ENCODE measurements at places on chromosomes 2 and 18.
A peak's percentile ranks its signal among the peaks of the same experiment; 100 is the strongest.

GRCh38 chr2:105915005-105915558, 170.4 kb downstream of the NCK2 start:
- DNase-seq, result no peak

DNA sequence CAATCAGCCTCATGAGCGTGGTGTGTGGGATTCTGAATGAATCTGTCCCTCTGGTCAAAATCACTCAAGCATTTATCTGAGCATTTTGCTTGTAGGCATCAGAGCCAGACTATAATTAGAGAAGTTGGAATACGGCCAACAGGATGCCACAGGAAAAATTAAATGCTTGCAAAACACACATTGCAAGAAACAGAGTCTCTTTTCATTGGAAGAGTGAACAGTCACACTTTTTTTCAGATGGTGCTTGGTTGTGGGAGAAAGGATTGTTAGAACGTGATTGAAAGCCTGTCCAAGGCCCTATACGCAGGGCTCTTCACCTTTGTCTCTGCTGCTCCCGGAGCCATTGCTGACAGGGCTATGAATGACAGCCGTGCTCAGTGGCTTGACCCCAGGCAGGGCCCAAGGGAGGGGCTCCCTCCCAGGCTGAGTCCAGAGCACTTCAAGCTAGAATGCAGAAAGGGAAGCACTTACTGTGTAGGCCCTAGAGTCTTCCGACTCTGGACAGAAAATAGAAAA, 59.8 kb downstream of the SNTG2 start:
- DNase-seq, result no peak

DNA sequence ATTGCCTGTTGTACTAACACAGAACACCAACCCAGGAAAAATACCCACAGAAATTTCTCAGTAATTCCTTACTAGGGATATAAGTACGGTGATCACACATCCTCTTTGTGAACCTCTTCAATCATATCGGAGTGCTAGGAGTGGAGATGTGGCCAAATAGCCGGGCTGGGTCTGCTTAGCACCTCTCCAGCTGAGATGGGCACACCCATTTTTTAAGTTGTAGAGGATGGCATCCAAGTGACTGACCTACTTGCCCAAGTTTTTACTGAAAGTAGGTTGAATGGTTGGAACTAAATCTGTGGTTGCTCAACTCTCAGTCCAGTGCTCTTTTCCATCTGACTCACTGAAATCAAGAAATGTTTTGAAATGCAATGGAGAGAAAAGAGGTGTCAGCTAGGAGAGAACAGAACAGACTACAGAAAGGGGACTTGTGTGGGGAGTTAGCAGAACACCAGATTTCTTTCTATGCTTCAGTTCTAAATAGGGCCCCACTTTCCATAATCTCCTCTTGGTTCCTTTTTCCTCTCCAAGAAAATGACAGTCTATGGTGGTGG, 68.7 kb upstream of the FSHR start:
- DNase-seq, result no peak

GRCh38 chr2:101179982-101180381, 28.8 kb upstream of the TBC1D8 start:
- DNase-seq, result no peak

GRCh38 chr2:204479557-204479956, 65.7 kb upstream of the PARD3B start:
- no peak for DNase-seq

- no peak for DNase-seq
These were observed 594 bp upstream of the NGEF start for GRCh38 chr2:233013650-233014049.

DNA sequence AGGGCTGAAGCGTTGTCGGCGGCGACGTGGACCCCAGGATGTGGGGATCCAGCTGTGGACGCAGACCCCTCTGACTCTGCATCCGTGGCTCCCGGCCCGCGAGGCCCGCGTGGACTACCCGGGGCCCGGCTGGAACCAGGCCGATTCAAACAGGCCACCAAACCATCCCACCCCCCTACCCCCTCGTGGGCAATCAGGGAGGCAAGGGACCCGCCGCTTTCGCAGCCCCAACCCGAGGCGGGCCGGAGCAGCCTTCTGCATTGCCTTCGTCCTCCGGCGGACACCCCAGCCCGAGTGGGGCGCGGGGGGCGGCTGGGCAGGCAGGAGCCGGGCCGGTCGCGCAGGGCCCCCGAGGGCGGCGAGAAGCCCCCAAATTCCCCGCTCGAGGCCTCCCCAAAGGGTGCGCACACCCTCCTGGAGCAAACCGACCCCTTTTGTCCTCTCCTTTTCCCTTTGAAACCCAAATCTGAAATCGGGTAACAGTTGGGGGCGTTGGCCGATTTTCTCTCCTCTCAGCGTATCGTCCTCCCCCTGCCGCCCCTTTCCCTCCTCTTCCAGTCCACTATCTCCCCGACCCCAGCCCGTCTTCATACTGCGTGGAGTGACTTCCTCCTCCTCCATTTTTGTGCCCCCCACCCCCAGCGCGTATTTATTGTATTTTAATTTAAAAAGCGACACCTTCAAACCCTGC, 7.4 kb downstream of the SP9 start:
- no peak for DNase-seq

- DNase-seq, result no peak
These were observed 25.4 kb downstream of the KIF5C start for GRCh38 chr2:148900350-148900837.

DNA sequence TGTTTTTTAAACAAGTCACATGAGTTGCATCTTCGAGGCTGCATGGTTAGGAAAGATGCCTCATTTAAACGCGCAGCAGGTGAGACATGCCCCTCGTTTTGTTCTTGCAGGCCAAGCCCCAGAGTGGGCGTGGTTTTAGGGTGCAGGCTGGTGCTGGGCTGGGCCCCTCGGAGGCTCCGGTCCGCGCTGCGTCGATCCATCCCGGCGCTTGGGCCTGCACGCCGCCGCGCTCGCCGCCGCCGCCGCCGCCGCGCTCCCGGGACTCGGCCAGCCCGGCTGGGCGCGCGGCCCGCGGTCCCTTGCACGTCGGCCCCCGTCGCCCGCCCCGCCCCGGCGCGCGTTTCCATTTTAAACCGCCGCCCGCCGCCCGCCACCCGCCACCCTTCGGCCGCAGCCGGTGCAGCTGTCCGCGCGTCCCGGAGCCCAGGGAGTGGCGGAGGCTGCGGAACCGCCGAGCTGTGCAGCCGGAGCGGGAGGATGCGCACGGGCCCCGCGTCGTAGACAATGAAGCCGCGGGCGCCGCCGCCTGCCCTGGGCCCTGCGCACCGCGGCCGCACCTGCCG, 175.5 kb downstream of the AGAP1 start:
- no peak for DNase-seq

GRCh38 chr2:180002198-180002770, 4.8 kb downstream of the CWC22 start:
- DNase-seq, result no peak

GRCh38 chr2:199471443-199472057, 13.8 kb upstream of the SATB2 start:
- DNase-seq, result no peak

DNA sequence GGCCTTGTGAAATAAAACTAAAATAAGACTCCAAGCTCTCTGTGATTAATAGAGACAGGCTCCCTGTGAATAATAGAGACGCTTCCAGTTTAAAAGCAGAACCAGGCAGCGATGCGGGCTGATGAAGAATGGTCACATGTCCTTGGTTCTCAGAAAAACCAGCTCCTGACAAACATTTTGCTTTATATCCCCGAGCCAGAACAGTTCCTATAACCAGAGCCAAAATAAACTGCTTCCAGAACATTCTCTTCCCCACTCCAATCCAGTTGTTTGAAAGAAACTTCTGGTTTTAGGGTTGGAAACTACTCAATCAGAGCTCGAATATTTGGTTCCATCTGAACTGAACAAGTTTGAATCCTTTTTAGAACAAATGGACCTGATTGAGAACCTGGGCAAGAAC, 213.7 kb downstream of the TSN start:
- no peak for DNase-seq

DNA sequence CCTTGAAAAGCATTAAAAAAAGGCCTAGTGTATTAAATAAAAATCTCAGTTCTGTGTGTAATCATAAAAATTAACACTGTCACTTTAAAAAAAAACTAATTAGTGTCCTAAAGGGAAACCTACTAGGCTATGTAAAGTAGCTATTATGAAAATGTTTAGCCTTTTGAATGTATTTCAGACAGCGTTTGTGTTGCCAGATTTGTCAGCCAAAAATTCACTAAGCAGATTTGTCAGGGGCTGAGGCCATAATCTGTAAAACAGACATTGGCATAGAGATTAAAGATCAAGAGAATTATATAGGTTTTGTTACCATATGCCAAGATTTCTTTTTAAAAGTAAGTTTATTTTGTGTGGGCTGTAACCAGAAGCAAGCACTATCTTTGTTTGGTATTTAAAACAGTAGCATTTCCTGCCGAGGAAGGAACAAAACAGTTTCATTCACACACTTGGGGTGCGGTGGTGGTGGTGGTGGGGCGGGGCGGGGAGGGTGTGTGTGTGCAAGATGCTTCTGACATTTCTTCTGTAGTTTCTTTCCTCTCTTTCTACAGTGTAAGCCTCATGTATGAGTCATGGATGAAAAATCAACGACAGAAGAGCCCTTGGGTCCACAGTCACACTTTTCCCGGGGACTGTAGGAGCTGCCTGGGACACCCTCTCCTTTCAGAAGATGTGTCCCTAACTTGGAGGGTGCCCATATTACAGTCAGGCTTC, 328.5 kb upstream of the FANCL start:
- DNase-seq, result no peak

DNA sequence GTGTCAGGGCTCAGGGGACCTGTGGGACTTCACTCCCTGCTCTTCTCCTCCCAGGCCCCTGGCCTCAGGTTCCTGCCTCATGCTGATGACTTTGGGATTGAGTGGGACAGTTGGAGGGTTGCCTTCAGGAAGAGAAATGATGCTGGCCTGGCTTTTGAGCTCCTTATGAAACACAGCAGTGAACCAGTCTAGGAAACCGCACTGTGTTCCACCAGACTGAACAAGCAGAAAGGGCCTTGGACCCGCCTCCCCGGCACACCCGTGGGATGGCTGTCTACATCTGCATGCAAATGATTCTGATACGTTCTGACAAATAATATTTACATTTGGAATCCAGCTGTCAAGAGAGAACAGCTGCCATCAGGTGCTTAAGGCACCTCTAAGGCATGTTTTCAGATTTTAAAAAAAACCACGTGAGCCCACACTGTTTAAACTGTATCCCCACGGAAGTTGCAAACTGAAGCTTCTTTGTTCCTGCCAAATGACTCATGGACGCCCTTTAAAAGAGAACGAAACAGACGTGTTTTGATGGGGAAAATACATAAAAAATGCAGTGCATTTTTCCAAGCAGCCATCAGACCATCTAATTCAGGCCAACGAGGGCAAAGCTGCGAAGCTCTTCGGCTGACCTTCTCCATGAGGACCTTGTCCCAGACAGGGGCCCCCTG, 27.6 kb upstream of the ASAP2 start:
- DNase-seq, result peak; percentile 53

GRCh38 chr2:18500333-18500732, 60.1 kb downstream of the RDH14 start:
- DNase-seq, result peak; percentile 36

GRCh38 chr18:47868744-47869143, 61.7 kb downstream of the SMAD2 start:
- DNase-seq, result no peak

- DNase-seq, result no peak
These were observed 679 bp downstream of the PTMA start for GRCh38 chr2:231708773-231709635.

GRCh38 chr2:187618813-187619212, 64.6 kb upstream of the TFPI start:
- no peak for DNase-seq

DNA sequence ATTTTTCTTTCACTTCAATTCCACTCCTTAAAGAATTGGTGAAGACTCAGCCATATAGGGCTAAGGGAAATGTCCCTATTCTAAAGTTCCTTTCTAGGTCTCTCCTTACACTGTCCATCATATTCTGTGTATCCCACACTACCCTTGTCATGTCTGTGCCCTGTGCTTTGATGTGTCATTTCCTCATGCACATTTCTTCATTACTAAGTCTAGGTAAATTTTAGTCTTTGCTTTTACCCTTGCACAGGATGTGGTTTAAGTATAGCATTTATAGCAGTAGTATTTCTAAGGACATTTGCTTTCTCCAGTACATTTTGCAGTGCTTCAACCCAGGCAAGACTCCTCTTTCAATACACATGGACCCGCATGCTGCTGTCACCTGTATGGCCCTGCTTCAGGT, 221.5 kb upstream of the ACVR2A start:
- no peak for DNase-seq
